ENCODE measurements at places on chromosomes 6 and 20.

DNA sequence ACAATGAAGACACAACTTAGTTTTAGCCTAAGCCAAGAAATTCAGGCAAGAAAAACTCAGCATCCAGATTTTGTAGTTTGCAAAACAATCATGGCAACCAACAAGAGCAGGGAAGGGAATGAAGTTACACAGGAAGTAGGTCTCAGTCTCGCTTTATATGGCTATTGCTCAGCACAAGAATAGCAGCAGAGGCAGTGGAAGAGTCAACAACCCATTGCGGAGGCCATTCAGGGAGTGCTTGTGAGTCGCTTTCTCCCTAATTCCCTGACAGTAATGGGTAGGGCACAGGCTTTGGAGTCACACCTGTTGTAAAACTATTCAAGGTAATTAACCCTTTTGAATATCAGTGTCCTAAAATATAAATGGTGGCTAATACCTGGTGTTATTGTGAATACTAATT lies 238.5 kb downstream of the HDGFL1 start:
- no peak for DNase-seq

GRCh38 chr6:35034411-35035191 lies 106.5 kb downstream of the TCP11 start:
- DNase-seq, result no peak

DNA sequence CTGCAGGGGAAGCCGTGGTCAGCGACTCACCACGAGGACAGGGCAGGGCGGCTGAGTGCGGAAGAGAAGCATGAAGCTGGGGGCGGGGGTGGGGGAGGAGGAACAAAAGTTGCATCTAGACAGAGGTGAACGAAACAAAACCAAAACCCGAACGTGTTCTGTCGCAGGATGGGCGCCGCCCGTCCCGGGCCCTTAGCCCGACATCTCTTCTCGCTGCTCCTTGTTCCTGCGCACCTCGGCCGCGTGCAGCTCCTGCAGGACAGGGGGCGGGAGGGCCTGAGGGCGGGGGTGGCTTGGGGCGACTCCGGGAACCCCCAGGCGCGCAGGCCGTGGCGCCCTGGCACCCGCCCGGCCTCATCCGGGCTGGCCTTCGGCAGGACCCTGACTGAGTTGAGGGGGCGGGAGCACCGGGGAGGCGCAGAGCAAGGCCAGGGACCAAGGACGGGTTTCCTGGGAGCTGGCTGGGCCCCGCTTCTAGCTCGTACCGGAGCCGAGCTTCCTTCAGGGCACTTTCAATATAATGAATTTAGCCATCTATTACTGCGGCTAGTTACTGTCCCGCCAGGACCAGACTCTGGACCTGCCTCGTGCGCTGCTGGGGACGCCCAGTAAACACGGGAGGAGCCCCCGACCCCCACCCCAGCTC lies 12.0 kb downstream of the STMN3 start:
- DNase-seq, result no peak

DNA sequence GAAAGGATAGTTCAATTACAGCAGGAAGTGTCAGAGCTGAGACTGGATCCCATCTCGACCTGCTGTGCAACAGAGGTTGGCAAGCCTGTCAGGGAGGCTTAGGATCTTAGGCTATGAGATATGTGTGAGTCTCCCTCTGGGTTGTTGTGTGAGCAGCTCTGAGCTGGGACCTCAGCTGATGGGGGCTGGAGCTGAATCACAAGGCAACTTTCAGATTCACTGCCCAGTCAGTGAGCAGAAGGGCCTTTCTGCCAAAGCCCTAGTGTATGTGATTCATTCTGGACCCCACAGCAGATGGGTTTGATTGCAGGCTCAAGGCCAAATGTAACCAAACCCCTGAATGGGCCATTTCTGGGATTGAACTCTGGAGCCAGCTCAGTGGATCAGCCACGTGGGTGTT lies 4.5 kb downstream of the PI3 start:
- DNase-seq, result no peak
